Stimulated activated CD4-positive, alpha-beta T cell treated with anti-CD3 and anti-CD28 coated beads, TNF-alpha, amount 100 ng/mL, for 48 hours (primary cell): ENCODE measurements at places on chromosomes 5 and 9.
A peak's percentile ranks its signal among the peaks of the same experiment; 100 is the strongest.

- no peak for DNase-seq
Measured at GRCh38 chr5:95791751-95792150, 30.8 kb downstream of the GLRX start.

DNA sequence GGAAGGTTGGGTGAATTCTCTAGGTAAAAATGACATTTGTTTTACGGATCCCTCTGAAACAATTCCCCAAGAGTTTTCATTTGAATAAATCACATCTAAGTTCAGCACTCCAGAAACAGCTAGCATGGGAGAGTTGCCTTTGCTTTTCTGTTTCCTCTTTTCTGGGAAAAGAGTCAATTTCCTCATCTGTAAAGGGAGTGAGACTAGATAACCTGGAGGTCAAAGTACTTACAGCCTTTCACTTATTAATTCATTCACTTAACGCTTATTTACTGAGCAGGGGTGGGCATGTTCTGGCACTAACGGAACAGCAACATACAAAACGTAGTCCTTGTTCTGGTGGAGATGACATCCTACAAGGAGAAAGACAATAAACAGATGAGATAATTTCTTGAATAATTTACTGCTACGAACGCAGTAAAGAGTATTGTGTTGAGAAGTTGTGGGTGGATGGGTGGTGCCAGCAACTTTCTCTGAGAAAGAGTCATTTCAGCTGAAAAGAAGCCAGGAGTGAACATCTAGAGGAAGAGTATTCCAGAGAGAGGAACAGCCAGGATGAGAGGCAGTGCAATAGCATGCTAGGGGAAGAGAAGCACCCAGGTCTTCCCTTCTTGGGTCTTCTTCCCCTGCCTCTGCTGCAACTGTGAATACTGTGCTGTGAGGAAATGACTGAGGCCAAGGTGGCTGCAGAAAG is 335.6 kb downstream of the ZSWIM6 start:
- no peak for DNase-seq

DNA sequence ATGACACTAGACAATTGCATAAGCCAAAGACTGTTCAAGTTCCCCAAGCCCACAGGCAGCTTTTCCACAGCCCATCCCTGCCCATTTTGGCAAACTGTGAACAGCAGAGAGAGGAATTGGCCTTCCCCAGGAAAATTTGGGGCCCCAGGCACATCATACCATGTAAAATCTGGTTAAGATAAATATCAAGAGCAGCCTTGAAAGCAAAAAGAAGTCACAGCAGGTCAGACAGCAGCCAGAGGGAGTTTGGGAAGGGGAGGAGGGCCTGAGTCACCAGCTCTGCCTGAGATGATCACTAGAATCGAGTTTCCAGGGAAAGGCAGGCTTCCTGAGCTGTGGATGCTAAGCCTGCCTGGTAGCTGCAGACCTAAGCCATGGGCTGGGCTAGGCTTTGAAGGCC is 179.2 kb downstream of the RFK start:
- DNase-seq, result no peak

DNA sequence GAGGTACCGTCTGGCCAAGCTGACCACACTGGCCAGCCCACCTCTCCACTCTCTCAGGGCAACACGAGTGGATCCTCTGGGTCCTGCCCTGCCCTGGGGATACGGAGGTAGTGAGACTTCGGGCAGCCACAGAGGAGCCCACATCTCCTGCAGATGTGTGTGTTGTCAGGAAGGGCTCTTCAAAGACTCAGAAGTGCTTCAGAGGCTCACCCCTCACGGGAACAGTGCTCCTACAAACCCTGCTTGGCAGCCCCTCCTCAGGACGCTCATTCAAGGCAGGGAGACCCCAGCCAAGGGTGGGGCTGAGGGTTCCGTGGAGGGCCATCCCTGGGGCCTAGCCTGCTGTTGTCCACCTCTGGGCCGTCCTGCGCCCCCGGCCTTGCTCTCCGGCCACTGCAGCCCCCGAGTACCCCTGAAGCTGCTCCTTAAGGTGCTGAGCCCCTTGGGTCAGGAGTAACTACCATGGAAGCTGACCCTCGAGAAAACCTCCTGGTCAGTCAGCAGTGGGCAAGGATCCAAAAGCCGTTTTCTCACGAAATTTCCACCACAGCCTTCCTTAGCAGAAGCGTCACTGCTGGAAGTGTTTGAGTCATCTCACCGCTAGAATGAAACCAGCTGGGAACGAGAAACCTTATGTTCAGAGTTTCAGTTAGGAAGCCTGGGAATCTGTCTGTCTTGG is 23.2 kb upstream of the LRRC14B start:
- no peak for DNase-seq

DNA sequence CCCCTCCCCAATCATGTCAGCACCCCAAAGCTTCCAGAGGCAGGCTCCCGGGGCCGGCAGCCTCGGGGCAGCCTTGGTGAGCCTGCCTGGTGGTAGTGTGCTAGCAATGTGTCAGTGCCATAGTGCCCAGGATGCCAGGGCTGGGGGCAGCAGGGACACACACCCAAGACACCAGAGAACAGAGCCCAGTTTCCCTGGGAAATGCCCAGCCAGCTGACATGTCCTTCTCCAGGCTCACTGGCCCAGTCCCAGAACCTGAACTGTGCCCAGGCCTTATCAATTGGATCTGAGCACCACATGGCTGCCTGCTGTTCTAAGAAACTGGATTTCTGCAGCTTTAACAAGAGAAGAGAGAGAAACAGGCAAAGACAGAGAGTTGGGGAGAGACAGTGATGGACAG is 74.9 kb upstream of the LRRTM2 start:
- no peak for DNase-seq

DNA sequence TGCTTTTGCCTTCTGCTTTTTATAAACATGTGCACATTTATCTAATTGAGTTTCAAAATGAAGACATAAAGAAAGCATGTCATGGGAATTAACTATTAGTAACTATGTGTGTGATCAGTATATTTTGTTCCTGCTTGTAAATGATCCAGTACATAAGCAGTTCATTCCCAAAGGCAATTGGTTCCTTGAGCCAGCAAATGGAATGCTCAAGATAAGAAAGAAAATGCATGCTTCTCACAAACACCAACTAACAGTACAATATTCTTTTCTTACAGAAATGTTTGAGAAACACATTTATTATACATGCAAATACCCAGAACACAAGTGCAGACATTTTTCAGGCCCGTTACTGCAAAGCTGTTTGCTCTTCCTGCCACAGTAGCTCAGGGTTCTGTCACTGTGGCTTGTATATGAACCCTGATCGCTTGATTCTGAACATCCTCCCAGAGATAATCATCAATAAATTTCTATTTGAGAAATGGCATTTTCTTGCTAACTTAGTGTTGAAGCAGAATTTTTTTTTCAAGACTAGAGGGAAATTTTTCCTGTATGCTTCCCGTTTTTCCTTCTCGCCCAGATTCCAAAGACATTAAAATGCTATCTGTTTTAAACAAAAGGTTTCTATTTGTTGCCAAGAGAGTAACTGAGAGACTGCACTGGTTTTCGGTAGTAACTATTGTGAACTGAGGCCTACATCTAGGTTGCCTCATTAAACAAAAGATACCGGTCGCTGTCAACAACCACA is 1.9 kb downstream of the GNAQ start:
- DNase-seq, result no peak

GRCh38 chr9:110148891-110149290 is 59.1 kb downstream of the C9orf152 start:
- no peak for DNase-seq

- DNase-seq, result peak; percentile 21
Measured at GRCh38 chr9:128340691-128341434, 536 bp downstream of the SLC27A4 start.

DNA sequence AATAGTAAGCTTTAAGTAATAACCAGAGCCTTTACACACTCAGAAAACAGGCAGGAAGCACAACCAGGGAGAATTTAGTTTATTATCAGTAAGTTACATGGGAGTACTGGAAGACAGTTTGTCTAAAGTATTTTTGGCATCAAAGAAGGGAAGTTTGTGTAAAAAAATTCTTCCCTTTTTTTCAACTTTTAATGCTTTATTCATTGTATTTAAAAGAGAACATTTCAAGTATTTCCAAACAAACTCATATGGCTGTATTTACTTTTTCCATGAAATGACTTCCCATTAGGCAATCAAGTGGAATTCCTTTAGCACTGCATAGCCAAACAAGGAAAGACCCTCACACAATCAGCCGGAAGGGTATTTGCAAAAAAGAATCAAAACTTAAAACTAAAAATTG is 26.7 kb downstream of the RNF145 start:
- DNase-seq, result no peak

DNA sequence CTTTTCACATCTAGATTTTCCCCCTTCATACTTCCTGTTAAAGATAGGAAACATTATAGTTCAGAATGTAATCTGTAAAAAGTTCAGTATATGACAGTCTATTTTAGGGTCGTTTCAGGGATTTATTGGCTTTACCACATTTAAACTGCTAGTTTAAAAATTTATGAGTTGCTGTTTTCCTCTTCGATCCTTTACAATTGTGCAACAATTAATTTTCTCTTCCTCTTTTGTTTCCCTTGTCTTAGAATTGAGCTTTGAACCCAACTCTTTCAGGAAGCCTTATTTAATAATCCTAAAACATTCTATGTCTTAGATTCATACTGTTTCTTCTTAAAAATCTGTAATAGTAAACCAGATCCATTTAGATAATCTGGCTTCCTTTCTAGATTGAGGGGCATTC is 16.4 kb downstream of the ZSWIM6 start:
- no peak for DNase-seq

DNA sequence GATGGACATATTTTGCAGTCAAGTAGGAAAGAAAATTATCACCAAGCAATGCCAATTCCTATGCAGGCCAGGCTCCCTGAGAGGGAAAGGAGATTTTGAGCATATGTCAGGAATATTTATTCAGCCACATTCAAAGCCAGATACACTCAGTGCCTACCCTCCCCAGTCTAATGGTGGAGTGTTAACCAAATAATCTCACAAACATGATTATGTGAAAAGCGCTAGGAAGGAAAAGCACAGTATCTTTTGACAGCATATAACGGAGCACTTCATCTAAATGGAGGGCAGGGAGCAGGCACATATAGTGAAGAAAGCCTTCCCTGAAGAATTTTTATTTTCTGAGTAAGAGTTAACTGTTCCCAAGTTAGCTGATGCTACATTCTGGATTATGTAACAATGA is 80.3 kb upstream of the SLC30A5 start:
- DNase-seq, result no peak

GRCh38 chr5:94086194-94086593 is 344.8 kb upstream of the POU5F2 start:
- DNase-seq, result no peak

DNA sequence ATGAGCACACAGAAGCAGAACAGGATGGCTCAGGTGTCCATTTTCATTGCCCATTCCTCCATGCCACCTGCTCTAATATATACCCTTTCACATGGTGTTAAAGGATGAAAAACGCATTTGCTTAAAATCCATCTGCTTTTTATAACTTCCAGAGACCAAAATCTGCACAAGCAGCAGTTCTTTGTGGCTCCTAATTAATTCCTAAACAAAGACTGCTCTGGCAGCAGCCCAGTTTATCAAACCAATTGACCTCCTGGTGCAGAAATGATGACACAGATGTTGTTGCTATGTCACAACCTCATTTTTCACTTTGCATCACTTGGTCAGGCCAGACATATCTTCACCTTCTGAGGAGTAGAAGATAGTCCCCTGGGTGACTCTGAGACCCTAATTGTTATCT is 141.2 kb downstream of the ASTN2 start:
- DNase-seq, result no peak

- DNase-seq, result no peak
Measured at GRCh38 chr9:13952906-13953305, 361.0 kb downstream of the NFIB start.

DNA sequence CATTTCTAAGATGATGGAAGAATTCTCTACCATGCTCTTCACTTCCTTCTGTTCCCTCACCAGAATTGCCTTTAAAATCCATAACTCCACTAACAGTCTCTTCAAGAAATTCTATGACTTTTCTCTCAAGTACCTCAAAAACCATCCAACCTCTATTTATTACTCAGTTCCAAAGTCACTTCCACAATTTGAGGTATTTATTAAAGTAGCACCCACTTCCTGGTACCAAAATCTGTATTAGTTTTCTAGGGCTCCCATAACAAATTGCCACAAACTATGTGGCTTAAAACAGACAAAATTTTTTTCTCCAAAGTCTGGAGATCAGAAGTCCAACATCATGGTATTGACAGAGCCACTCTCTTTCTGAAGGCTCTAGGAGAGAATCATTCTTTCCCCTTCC is 4.9 kb upstream of the SPTLC1 start:
- DNase-seq, result no peak

GRCh38 chr5:178590141-178590923 is at the start of gene COL23A1:
Gene COL23A1, minus strand, starts transcription at chr5:178590393.
- DNase-seq, result no peak

DNA sequence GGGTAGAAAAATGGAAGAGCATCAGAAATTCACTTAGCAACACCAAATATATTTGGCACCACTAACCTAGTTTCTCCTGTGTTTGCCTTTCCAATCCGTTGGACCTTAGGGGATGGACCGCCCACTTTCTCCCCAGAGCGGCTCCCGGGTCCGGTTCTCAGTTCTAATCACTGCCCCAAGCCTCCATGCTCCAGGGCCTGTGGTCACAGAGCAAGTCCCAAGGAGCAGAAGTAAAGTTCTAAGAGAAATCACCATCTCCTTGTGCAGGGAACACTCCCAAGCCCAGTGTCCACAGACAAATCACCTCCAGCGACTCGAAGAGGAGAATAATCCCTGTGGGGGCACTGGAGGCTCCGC is 728 bp upstream of the SLC1A1 start:
- DNase-seq, result no peak

DNA sequence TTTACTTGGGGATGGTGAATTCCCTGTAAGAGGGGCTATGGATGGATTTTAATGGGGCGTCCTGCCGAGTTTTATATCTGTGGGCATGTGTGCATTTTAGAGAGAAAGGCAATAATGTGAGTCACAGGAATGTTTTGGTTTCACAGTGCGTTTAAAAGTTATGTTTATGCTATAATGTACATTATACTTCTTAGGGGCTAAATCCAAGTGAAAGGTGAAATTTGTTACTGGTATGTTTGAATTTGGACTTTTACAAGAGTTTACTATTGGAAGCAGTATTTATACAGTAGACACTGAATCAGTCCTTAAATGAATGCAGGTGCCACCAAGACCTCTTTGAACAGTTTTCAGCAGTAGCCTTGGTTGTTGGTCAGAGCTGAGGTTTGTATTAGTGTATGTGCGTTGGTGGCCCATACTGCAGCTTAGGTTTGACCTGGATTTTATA is 5.6 kb downstream of the JMY start:
- DNase-seq, result no peak

DNA sequence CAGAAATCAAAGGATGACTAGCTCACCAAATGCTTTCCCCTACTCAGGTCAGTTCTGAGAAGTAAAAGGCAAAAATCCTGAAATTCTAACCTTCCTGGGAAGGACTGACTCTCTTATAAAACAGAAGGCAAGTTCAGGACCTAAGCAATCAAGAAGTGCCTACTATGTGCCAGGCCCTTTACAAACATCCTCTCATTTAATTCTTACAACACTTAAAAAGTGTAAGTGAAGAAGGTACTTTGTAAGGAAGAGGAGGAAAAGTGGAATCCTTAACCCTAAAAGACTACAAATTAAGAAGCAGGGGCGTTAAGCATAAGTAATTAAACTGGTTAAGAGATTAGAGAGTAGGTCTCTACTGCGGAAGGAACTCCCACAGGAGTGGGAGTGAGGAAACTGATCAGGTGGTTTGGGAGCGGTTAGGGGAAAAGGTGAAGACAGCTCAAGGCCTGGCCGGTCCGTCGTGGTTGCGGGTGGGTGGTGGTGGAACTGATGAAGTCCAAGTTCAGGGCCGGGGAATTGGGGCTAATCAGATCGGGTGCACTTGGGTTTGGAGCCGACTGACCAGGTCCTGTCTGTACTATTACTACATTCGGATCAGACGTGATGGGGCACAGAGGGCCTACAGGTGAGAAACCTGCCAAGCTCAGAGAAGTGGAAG is 839 bp downstream of the MED27 start:
- DNase-seq, result no peak

GRCh38 chr5:57176350-57176857 is 2.5 kb downstream of the GPBP1 start:
- DNase-seq, result no peak
